ENCODE measurements at places on chromosomes 3 and 15.

GRCh38 chr15:77107068-77107467 lies 36.2 kb upstream of the TSPAN3 start:
- DNase-seq: no peak

DNA sequence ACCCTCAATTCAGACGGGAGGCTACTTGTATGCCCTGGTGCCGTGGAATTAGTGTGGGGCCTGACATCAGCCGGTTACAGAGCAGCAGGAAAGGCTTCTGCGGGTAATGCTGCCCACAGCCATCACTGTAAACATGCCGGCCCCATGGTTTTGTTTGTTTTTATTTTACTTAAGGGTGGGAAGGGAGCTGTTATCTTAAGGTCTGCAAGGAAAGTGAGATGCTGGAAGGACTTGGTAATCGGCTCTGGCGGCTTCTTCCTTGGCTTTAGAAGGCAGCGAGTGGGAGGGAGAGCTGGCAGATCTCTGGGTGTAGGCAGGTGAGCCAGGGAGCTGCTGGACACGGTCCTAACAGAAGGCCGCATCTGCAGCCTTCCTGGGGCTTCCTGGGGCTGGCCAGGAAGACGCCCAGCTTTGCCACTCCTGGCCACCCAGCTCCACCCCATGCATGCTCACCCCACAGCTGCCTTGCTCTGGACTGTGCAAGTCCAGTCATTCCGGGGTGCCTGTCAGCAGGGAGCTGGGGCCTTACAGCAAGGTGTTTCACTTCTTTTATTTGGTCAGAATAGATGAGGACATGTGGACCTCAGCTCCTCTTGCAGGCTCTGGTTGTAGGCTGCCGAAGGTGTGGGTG lies 54.1 kb upstream of the FURIN start:
- no peak for DNase-seq

DNA sequence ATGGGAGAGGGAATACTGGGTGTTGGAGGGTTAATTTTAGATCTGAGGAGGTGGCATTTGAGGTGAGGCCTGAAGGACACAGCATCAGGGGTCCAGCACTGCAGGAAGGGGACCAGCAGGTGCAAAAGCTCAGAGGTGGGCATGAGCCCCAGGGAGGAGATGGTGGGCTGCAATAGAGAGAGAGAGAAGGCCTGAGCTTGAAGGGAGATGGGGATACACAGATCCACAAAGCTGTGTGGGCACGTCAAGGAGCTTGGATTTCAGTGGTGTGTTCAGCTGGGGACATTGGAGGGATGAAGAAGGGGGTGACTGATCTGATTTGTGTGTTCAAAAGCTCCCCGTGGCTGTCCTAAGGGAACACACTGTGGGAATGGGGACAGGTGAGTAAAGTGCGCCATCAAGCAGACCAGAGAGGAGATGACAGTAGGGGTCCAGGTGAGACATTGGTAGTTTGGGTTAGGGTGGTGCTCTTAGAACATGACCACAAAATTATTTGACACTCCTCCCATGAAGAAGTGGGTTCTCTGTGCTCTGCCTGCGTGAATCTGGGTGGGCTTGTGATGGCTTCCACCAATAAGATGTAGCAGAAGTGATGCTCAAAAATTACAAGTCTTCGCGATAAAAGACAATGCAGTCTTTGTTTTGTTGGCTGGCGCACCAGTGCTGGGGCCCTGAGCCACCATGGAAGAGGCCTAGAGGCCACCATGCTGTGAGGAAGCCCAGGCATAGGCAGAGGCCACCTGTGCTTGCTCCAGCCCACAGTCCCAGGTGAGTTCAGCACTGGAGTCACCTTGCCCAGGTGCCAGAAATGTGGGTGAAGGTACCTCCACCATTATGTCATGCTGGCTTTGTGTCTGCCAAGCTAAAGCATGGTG lies 1.9 kb upstream of the WNT7A start:
- no peak for DNase-seq

GRCh38 chr15:94234300-94234699 lies 2.9 kb downstream of the MCTP2 start:
- DNase-seq: no peak
